T-cell (primary cell): ENCODE measurements at places on chromosomes 2 and 18.

GRCh38 chr2:219668316-219668715 lies 40.9 kb downstream of the SLC4A3 start:
- no peak for DNase-seq

- no peak for DNase-seq
Observed at GRCh38 chr2:15790326-15790725, 150.0 kb upstream of the MYCN start.

DNA sequence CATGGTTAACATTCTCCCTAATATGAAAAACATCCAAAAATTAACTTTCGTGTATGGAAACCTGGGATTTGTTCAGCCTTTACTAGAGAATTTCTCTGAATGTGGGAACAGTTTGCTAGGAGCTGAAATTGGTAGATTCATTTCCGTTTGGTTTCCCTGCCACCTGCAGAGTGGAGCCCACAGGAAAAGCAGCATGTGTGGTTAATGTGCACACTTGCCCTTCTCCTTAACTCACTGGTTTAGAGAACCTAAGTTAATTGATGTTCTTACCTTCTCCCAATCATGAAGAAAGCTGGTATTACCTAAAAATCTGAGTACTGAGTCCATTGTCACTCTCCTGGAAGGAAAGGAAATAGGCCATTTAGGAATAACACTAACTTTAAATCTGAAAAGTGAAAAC lies 37.6 kb upstream of the ASXL3 start:
- DNase-seq = no peak

DNA sequence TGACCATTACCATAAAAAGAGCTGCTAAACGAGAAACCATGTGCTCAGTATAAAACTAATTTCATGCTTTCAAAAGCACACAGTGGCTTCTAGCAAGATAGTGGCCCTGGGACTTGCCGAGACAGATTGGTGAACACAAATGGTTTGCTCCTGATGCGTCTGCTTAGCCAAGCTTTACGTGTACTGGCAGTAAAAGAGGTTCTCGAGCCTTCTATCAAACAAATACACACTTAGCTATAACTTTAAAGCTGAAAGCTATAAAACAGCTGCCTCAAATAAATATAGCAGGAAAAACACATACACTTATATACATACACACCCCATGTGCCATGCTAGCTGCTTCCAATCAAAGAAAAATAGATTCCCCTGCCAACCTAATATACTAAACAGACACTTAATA lies 117.0 kb downstream of the ZNF385B start:
- no peak for DNase-seq

DNA sequence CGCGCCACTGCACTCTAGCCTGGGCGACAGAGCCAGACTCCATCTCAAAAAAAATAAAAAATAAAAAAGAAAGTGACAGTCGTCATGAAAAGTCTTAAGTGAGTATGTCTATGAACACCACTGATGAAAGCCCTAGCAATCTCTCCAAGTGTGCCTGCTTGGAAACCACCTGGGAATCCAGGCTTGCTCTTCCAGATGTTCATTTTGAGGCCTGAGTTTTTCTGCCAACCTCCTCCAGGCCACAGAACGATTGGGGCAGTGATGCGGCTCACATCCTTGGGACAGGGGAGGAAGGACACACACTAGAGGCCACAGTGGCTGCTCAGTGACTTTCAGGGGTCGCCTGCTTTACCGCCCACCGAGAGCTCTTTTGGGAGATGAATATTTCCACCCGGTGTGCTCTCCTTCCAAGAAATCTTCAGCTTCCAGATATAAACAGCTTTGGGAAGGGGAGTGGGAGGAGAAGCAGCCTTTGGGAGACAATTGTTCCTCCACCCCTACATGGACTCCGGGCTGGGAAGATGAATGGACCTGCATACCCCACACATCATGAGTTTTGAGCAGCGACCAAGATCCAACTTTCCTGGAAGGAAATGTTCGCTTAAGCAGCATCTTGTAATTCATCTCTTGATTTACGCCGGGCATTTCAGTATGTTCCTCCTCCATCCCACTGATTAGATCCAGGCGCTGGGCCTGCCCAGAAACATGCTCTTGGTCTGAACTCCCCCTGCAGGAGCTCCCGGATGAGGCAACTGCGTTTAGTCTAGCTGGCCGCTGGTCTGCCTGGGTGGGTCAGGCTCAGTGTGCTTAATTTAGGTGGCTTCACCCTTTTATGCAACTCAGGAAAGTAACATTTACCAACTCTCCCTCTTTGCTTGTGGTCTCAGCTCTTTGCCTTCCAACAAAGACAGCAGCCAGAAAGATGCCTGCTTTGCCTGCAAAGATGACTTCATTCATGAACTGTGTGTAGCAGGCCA lies 6.2 kb upstream of the ARMC9 start:
- DNase-seq = no peak
